ENCODE measurements at places on chromosomes 16 and 17.

DNA sequence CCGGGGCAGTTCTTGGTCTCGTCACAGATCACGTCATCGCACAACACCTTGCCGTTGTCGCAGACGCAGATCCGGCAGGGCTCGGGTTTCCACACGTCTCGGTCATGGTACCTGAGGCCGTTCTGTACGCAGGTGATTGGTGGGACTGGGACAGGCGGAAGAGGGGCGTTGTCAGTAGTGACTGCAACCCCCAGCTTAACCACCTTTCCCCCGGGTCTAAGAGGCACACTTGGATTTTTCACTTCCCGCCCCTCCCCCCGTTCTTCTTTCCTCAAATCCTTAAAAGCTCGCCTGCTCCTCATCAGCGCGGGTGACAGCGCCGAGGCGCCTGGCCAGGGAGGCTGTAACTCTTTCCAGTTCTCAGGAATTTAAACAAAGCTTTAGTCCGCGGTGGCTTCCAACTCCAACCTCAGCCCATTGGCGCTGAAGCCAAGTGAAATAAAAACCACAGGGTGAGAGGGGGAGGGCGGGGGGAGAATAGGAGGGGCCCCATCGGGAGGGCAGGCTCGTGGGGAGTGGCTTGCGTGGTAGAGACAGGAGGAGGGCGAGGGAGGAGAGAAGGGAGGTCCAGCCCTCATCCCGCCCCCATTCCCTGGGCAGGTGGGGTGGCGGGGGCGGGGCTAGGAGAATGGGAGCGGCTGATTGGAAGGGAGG, 1.5 kb downstream of the COL1A1 start:
- DNase-seq: peak; percentile 97

DNA sequence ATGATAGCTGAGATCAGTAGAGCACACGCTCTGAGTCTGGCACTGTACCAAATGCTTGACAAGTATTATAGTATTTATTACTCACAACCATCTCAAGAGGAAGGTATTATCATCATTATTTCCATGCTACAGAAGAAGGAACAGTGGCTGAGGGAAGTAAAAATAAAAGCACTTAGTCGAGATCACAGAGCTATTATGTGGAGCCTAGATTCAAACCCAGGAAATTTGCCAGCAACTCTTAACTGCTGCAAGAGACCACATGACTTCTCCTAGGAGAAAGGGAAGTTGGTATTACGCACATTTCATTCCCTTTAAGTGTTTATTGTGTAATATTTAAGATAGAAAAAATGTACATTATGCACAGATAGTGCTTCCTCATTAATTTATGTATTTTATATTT, 1.0 kb upstream of the RHOT1 start:
- DNase-seq: peak; percentile 91

DNA sequence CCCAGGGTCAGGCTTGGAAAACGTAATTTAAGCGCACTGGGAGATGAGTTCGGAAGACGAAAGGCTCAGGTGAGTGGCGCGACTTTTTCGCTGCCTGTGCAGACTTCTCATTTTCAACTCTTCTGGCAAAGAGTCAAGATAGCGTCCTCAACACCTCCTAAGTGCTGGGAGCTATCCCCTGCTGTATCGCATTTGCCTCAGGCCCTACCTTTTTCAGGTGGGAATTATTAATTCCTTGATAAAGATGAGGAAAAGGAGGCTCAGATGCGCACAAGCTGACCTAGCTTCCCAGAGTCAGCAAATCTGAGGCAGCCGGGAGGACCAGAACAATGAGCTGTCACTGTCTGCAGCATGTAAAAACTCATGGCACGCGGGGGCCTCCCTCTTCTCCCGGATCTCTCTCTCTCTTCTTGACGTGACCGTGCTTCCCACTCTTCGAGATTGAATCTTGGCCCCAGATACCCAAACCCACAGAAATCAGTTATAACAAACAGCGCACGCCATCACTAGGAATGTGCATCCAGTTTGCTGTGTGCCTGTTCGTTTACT, 512 bp upstream of the ADAMTS18 start:
- no peak for DNase-seq

- DNase-seq: no peak
Observed at GRCh38 chr16:84314814-84315213, 20.1 kb downstream of the WFDC1 start.

GRCh38 chr16:11673091-11674000, 5.1 kb downstream of the SNN start:
- no peak for DNase-seq

DNA sequence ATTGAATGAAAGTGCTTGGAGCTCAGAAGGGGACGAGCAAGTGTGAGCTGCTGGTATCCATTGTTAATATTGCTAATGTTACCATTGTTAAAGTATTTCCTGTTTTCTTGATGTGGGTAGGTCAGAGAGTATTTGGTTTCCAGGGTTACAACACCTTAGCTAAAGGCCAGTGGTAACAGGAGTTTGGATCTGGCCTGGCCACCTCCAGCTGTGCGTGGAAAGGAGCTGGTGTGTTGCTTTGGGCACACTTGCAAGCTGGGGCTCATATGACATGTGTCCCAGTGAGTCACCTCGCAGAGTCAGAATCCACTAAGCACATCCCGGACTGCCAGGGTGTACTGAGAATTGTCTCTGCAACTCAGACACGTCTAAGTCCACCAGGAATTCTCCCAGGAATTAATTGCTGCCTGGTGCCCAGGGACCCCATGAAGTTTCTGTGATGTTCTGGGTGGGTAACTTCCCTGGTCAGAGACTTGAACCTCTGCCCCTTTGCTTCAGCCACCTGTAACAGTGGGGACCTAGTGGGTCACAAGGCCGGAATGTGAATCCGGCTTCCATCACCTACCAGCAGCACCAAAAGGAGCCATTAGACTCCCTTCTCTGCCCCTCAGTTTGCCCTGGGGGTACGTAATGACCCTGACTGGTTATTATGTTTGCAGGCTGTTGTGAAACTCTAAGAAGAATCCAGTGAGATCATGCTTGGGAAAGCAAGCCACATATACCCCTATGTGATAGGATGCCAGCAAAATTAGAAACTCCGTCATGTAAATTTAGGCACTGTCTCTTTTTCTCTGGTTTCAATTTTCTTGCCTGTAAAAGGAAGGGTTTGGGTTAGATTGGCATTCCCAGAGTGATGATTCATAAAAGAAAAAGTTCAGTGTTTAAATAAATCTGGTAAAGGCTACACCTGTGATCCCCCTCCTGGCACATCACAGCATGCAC, 12.8 kb downstream of the SLC6A2 start:
- DNase-seq: peak; percentile 86

GRCh38 chr17:63942309-63942985, 10.3 kb upstream of the CD79B start:
- DNase-seq: no peak

- peak; percentile 15 for DNase-seq
Observed at GRCh38 chr17:5775098-5775497, 190.8 kb upstream of the NLRP1 start.

All from fibroblast of gingiva (primary cell).